ENCODE measurements at places on chromosomes 7 and 10.

DNA sequence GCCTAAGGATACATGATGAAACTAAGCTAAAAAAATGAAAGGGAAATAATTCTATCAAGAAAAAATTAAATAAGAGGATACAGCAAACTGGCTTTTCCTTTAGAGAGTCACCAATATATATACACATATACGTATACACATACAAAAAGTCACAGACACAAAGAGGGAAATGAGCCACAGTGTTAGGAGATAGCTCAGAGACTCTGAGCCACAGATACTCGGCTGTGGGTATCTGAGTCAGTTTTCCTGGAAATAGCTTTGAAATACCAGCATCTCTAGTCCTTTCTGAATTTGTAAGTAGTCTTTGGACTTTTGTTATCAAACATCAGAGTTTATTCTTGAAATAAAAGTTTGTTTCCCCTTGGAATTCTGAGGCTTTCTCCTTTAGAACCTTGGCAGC lies 111.8 kb downstream of the TBXAS1 start:
- DNase-seq: no peak

DNA sequence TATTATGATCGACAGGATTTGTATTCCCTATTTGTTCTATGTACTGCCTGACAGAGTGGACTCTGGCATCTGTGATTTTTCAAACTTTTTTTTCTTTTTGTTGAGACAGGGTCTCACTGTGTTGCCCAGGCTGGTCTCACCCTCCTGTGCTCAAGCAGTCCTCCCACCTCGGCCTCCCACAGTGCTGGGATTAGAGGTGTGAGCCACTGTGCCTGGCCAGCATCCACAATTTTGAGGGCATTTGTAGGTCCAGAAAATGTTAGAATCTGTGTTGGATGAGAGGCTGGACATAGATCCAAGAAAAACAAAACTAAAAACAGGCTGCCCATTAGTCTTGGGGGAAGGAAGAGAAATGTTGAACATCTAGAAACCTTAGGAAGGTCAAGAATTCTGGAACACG lies 34.3 kb downstream of the SGPL1 start:
- no peak for DNase-seq

DNA sequence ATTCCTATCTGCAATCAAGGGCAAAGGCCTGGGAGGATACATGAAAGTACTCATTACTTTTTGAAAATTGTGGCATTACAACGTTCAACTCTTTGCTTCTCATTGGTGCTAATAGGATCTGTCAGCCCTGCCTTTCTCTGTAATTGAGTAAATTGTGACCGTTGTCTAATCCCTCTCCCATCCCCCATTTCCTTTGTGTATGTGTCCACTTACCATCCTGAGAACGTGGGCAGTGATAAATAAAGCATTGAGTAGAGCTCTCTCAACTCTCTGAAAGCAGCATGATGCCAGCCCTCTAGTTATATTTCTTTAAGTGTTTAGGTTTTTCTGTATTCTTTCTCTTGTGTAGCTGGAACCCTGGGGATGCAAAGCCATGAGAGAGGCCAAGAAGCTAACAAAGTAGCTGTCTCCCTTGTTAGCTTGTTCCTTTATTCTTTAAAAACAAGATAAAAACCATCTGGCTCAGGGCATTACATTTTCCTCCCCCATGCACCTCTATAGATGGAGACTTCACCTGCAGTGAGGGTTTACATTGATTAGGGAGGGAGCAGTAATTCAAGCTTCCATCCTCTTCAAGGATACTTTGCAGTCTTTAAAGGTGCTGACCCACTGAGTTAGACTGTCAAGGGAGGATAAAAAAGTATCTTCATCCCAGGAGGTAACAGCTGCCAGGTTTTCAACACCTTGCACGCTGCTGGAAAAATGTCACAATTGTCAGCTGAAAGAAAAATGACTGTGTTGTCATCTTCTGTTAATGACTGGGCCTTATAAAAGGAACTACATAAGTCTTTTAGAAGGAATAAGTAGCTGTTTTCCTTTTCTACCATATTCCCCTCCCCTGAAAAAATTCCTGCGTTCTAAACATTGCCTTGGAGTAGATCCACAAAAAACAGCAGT lies 112.3 kb downstream of the BTRC start:
- no peak for DNase-seq

DNA sequence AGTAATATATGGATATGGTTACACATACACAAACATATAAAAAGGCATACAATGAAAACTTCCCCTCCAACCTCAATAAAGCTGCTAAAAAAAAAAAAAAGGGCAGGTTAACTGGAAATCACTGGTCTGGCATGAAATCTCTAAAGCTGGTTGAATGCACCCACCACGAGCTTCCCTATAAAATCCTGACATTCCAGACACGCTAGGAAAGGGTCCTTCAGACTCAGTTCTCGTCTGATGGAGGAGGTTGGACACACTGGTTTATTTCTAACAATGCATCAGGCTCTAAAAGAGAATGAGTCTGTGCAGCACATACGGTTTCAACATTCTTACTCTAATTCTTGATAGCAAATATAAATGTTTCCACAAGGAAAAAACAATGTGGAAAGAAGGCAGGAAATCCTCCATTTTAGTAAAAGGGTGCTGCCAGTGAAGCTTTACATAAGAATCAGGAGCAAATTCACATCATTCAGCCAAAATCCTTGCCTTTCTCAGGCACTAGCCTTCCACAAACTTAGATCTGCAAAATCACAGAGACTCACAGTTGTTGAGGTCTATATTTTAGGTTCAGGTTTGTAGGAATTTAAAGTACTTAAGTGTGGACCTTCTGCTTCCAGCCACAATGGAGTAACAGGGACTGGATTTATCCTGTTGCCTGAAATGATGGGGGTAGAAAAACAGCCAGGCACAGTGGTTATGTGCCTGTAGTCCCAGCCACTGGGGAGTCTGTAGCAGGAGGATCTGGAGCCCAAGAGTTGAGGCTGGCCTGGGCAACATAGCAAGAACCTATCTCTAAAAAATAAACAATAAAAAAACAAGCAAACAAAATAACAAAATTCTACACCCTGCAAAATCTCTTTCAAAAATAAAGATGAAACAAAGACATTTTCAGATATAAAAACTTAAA lies 73.5 kb downstream of the CYTH3 start:
- no peak for DNase-seq

DNA sequence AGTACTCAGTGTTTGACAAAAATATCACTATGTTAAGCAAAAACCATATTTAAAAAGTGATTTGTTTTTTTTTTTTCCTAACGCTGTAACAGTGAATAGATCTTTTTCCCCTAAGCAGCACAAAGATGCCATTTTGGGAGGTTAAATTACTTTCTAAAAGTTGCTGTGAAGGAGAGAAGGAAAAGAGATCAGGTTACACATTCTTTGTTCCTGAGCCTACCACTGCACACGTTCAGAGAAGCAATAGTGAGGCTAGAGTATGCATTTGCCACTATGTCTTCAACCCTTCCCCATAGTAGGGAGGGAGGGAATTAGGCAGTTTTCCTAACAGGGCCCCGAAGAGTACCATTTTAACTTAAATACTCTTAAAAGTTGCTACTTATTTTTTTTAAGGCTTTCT lies 38.9 kb downstream of the BMPR1A start:
- no peak for DNase-seq

GRCh38 chr7:157271991-157272324 lies 64.8 kb upstream of the DNAJB6 start:
- DNase-seq: no peak

DNA sequence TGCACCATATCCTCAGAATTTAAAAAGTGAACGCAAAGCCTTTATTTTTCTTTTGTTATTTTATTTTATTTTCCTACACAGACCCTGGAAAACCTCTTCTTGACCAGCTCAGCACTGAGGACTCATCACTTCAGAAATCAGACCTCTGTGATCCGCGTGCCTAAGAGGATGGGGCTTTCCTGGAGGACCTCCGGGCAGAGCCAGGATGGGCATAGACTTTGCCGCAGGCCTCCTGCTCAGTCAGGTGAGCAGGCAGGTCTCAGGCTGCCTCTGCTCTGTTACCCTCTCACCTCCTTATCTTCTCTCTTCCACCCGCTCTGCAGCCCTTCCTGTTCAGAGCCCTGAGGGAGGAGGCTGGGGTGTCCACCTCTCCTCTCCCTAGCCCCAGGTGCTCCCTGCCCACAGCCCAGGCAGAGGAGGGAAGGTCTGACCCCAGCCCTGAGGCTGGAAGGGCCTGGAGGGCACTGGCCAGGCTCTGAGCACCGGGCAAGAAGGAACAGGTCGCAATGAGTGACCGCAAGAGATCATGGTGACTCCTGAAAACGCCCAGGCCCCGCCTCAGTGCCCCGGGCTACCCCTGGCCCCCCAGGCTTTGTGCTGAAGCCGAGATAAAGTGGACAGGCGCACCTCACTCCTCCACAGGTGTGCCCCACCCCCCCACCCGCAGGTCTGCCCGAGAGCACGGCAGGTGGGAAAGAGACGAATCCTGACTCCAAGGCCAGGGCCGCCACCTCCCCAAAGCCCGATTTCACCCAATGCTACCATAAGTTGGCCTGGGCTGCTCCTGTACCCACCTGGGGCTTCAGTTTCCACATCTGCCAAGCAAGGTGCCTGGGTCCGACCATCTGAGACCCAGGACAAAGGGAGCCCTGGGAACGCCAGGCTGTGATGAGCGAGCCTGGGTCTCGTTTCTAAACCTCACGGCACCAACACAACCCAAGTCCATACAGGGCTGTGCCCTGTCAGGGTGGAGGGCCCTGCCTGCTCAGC lies 2.8 kb downstream of the CALML5 start:
- no peak for DNase-seq

GRCh38 chr10:83921984-83922860 lies 217.1 kb upstream of the GHITM start:
- no peak for DNase-seq

GRCh38 chr10:59104186-59104585 lies 72.3 kb upstream of the PHYHIPL start:
- DNase-seq: no peak

GRCh38 chr10:48543182-48543844 lies 61.6 kb downstream of the ARHGAP22 start:
- DNase-seq: no peak

GRCh38 chr10:29806350-29806788 lies 171.6 kb upstream of the SVIL start:
- no peak for DNase-seq

GRCh38 chr7:519484-520390 lies at the start of gene PDGFA:
PDGFA (minus strand) TSS chr7:519846; CDS start chr7:519001, 845 bp downstream.
- DNase-seq: peak; percentile 66

- no peak for DNase-seq
Observed at GRCh38 chr7:23965296-23965695, 255.3 kb downstream of the STK31 start.

DNA sequence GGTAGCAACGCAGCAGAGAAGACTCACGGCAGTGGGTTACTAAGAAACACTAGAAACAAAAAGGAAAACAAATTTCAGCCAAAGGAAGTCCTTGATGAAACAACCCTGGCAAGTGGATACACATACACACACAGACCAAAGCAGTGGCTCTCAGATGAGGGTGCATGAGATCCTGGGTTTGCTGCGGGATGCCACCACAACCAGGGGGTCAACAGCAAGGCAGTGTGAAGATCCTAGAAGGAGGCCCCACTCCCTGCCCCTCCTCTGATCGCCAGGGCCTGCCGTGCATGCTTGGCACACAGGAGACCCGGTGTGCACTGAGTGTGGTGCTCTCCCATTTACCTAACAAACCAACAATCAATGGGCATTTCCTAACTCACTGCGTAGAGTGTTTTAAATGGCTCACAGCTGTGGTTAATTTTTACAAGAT lies 252.3 kb upstream of the KLF14 start:
- no peak for DNase-seq

GRCh38 chr7:153406486-153406872 lies 645.7 kb upstream of the DPP6 start:
- no peak for DNase-seq

- no peak for DNase-seq
Observed at GRCh38 chr7:8185926-8186683, 75.9 kb downstream of the ICA1 start.

DNA sequence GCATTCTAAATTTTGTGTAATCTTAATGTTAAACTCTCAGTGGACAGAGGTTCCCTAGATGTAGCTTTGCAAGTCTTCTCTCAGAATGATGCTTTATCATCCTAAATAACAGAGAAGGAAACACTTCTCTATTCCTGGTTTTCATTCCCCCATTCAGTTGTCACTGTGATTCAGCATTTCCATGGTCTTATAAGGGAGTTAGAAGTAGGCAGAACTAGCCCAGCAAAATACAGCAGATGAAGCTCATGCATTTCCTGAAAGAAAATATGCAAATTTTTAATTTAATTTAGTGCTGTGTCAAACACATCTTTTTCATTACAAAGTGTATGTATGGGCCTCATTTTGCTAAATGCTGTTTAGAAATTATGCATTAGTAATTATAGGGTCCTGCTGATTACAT lies 70.1 kb downstream of the ITPRID1 start:
- no peak for DNase-seq

GRCh38 chr7:12653518-12653917 lies 33.9 kb upstream of the ARL4A start:
- no peak for DNase-seq

- DNase-seq: no peak
Observed at GRCh38 chr7:120272261-120272660, 714 bp upstream of the KCND2 start.

DNA sequence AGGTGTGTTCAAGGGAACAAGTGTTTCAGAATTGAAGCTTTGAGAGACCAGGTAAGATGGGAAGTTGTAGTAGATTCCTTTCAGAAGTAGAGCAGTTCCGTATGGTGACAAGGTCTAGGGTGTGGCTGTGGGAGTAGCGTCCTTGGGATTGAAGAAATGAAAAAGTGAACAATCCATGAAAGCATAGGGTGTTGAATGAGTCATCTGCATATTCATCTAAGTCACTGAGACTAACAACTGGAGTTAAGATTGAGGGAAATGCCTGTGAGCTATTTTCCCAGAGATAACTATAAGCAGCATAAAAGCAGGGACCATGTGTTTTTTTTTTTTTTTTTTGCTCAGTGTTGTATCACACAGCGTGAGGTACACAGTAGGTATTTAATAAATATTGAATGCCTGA lies 134.8 kb downstream of the PHTF2 start:
- DNase-seq: no peak

DNA sequence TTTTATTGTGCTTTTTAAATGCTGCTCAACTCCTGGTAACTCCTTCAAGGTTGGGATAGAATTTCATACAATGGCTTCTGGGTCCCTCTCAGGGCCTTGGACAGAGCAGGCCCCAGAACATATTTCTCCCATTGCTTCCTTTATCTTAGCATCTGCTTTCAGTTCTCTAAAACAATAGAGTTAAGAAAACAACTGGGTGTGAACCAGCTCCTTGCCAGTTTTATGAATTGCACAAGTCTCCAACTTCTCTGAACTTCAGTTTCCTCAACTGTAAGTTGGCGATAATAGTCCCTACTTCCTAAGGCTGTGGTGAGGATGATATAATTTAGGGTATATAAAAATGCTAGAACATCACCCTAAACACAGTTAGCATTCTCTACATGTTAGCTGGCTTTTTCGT lies 77.0 kb upstream of the INHBA start:
- no peak for DNase-seq

GRCh38 chr7:90999989-91000979 lies 263.9 kb upstream of the FZD1 start:
- no peak for DNase-seq

DNA sequence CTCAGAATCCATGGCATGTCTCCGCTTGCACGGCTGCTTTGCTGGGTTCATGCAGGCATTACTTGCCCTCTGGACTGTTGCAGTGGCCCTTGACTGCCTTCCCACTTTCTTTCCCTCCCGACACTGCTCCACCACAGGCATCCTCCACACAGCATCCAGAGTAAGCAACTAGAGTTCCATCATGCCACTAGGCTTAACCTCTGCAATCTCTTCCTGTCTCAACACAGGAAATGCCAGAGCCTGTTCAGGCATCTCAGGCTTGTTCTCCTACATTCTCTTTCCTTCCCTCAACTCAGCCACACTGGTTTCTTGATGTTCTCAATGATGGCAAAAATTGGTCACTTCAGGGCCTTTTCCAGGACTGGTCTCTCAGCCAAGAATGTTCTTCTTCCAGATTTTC lies 284.5 kb upstream of the KLF6 start:
- DNase-seq: no peak
